ENCODE measurements at places on chromosomes 1 and 21.
A peak's percentile ranks its signal among the peaks of the same experiment; 100 is the strongest.

- no peak for DNase-seq
Observed at GRCh38 chr1:51871351-51871975, 7.1 kb downstream of the NRDC start.

- no peak for DNase-seq
Observed at GRCh38 chr1:205442051-205442725, 13.7 kb downstream of the BLACAT1 start.

GRCh38 chr1:9164919-9165318 lies 36.0 kb upstream of the GPR157 start:
- DNase-seq: no peak

DNA sequence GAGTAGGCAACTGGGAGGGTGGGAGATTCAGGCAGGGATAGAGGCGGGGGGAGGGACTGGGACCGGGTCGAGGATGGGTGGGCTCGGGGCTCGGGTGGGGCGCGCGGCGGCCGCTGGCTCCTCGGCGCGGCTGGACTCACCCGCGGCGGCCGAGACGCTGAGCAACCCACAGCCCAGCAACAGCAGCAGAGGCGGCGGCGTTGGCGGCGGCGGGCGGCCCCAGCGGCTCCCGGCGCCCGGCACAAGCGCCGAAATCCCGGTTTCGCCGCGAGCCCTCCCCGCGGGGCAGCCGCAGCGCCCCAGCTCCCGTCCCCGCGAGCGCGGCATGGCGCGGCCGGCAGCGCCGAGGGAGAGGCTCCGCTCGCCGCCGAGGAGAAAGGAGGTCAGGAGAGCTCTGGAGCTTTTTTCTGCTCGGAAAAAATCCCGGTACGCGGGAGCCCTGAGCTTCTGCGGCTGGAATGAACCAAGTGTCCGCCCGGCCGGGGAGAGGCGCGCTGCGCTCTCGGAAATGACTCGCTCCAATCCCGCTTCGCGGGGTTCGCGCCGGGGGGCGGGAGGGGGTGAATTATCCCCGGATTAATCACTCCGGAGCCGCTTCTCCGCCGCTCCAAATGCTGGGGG lies at the start of gene CSMD2:
Gene CSMD2 (minus strand): TSS at position 460 of the 621 bp plus-strand sequence. CDS start 133 bp downstream, at position 327.
- no peak for DNase-seq

GRCh38 chr1:116763787-116764465 lies 9.7 kb downstream of the CD2 start:
- no peak for DNase-seq

DNA sequence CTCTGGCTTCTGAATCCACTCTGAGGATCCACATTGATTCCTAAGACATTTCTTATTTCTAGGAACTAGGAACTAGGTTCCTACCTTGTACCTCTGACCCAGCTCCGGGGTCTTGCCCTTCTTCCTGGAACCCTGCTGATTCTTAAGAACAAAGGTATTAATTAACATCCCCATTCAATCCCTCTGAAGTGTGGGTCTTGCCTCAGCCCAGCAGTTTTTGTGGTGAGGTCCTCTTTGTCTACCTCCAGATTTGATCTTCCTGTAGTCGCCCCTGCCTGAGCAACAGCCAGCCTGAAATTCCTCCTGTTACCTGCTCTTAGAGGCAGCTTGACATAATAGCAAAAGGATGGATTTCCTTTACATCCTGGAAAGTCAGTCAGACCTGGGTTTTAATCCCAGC lies 46.7 kb upstream of the CAMK1G start:
- DNase-seq: no peak

- no peak for DNase-seq
Observed at GRCh38 chr1:206792939-206793607, 20.8 kb upstream of the IL10 start.

GRCh38 chr1:225461533-225462428 lies 33.9 kb upstream of the LBR start:
- DNase-seq: no peak

GRCh38 chr1:161198897-161199431 lies at the start of gene ADAMTS4:
TSS of gene ADAMTS4 (minus strand) at chr1:161199054. CDS start at chr1:161198627, 427 bp downstream.
- DNase-seq: no peak

DNA sequence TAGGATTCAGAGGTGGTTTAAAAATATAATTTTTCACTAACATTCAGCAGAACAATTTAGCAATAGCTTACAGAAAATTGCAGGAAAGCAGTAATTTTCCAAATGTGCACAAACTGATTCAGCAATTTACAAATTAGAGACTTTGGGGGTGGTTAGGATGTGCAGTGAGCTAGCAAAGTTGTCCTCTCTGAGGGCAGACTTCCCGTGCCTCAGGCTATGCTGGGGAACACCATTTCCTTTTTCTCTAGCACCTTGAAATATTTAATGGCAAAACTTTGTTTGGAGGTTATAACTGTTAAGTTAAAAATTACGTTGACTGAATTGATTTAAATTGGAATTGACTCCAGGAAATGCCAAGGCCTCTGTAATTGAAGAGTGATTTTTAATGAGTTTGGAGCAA lies 258.9 kb downstream of the PTBP2 start:
- DNase-seq: no peak

- no peak for DNase-seq
Observed at GRCh38 chr1:59308839-59309238, 11.9 kb downstream of the FGGY start.

GRCh38 chr1:20633190-20634064 lies at the start of gene PINK1:
TSS of gene PINK1 (plus strand) at chr1:20633458. CDS start at chr1:20633549, 91 bp downstream.
- DNase-seq: peak; percentile 85

DNA sequence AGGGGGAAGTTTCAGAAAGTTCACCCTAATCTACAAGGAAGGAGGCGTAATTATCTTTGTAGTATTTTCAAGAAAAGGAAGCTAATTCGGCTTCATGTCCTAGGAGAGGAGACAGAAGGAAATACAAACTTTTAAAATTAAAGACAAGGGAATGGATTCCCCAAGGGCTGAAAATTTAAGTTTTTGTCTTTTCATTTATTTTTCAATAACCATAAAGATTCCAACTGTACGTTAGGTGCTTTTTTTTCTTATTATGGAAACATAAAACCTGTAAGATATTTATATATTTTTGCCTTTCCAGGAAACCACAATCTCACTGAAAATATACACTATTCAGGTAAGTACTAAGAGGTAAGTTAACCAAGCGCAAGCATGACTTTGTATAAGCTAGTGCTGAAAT lies at the start of gene OR2M3:
Gene OR2M3 (plus strand): TSS at position 301 of the 400 bp plus-strand sequence. CDS start 5,803 bp downstream, outside the sequence.
- DNase-seq: no peak

DNA sequence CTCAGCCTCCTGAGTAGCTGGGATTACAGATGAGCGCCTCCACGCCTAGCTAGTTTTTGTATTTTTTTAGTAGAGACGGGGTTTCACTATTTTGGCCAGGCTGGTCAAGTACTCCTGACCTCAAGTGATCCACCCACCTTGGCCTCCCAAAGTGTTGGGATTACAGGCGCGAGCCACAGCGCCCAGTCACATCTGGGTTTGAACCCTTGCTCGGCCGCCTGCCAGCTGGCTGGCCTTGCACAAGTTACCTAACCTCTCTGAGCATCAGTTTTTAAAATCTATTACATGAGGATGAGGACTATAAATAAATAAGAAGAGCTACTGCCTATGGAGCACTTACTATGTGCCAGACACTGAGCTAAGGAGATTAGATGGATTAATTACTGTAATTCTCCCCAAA lies 17.7 kb upstream of the PADI2 start:
- DNase-seq: no peak

- no peak for DNase-seq
Observed at GRCh38 chr1:101363891-101364318, 127.1 kb downstream of the S1PR1 start.

GRCh38 chr21:44886113-44887075 lies 12.9 kb upstream of the PTTG1IP start:
- no peak for DNase-seq

DNA sequence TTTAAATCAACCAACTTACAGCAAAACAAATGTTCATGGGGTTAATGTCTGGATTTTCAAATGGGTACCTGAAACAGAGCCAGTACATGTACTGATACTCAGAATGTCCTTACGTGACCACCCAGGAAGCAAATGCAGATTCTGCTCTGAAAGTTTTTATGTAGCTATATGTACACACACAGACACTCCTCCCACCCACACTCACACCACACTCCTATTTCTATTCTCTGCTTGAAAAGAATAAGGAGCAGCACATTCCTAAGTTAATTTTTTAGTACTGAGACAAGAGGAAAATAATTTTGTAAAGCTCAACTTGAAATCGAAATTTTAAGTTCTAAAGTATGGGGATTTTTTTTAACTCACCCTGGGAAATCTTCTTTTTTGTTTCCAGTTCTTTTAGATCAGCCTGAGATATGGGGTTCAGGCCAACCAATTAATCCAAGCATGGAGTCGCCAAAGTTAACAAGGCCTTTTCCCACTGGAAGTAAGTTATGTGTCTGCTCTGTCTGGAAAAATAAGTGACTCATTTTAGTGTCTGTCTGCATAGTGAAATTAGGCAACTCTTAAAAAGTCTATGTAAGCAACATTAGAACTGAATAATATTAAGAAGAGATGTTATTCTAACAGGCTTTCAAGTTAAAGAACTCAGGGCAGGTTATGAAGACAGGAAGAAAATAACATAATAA lies 75.5 kb upstream of the DYNLT5 start:
- DNase-seq: no peak

DNA sequence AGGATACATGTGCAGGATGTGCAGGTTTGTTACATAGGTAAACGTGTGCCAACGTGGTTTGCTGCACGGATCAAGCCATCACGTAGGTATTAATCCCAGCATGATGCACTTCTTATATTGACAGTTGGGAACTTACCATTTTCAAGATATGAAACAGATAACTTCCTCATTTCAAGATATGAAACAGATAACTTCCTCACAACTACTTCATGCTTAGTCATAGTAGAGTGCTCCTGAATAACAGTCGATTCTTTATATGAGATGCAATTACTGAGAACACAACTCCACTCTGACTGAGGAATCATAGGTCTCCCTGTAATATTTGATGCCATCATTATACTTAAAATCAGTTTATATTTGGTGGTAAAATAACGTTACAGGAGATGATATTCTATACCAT lies 1124.3 kb downstream of the AMY1C start:
- DNase-seq: no peak

GRCh38 chr1:211938561-211938997 lies 96.8 kb downstream of the INTS7 start:
- DNase-seq: no peak

- no peak for DNase-seq
Observed at GRCh38 chr1:111517469-111518225, 14.2 kb upstream of the ADORA3 start.

GRCh38 chr21:31252091-31252490 lies 92.0 kb downstream of the TIAM1 start:
- DNase-seq: no peak

DNA sequence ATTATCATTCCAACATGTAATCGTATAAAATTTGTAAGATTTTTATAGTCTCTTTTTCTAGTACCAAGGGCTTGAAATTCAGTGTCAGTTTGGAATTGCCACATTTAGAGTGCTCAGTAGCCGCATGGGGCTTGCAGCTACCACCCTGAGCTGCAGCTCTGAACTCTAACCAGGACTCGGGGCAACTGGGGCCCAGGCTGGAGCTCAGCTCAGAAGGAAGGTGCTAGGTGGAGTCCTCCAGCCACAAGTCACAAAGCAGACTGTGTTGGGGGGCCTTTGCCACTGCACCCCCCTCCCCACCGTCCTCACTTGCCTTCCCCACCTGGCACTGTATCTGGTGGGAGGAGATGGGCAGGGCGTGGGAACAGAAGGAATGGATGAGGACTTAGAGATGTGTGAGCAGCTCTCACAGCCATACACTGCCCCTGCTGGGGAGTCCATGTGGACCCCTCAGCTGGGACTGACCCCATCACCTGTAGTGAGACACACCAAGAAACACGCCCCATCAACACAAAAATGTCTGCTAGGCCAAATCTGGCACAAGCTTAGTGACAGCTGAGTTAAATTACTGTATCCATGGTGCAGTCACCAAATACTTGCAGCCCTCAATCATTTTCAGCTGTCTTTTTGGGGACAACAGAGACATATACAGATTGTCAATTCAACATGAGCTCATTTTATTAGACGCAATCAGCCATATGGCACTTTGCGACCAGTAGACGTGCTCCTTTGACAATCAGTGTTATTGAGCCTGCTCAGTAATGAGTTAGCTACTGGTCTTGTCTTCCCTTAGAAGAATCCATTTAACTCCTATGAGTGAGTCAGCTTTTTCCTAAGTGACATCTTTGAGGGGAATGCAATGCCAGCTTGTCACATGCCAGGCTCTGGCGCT lies 241.7 kb upstream of the RAB4A start:
- DNase-seq: no peak

- DNase-seq: no peak
Observed at GRCh38 chr1:212515329-212515760, 82.6 kb downstream of the NENF start.

DNA sequence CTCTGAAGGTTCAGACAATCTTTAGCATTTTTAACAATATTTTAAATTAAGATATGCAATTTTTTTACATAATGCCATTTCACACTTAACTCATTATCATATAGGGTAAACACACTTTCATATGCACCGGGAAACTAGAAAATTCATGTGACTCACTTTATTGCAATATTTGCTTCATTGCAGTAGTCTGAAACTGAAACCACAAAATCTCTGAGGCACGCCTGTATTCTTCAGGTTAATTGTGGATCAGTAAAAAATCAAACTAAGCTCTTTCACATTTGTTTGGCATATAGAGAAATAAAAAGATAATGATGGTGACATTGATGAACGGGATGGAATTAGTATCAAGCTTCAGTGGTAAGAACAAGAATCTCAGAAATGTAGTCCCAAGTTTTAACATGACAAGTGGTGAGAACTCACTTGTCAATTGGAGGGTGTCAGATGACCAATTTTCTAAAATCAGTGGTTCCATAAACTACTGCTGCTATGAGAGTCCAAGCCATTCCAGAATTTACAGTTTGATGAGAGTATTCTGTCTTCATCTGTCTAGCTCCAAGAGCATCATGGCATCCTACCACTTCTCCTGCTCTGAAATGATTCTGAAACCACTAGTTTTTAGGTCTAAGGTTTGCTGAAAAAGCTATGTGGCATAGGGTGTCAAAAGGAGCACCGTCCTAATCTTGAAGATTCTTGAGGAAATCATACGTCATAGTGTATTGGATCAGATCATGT lies 281.0 kb downstream of the PTPRC start:
- no peak for DNase-seq
